ENCODE measurements at places on chromosomes 7 and 10.
A peak's percentile ranks its signal among the peaks of the same experiment; 100 is the strongest.

DNA sequence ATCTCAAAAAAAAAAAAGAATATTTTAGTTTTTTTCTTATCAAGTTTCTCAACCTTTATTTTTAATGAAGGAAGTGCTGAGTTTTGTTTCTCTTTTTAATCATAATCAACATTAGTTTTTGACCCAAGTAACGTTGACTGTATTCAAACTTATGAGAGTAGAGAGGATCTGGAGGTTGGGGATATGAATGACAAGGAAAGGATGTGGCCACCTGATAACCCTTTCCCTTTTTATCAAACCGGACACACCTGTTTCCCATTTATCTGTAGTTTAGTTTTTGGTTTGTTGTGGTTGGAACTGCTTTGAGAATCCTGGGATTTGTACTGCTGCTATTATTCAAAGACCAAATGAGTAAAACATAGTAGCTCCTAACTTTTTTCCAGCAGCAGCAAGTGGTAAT is 38.6 kb downstream of the HACD1 start:
- no peak for DNase-seq

- DNase-seq = no peak
Observed at GRCh38 chr7:7256731-7257274, 74.5 kb downstream of the C1GALT1 start.

- DNase-seq = no peak
Observed at GRCh38 chr10:50577681-50578350, 45.9 kb downstream of the SGMS1 start.

GRCh38 chr10:70256463-70256862 is 23.2 kb upstream of the PPA1 start:
- no peak for DNase-seq

DNA sequence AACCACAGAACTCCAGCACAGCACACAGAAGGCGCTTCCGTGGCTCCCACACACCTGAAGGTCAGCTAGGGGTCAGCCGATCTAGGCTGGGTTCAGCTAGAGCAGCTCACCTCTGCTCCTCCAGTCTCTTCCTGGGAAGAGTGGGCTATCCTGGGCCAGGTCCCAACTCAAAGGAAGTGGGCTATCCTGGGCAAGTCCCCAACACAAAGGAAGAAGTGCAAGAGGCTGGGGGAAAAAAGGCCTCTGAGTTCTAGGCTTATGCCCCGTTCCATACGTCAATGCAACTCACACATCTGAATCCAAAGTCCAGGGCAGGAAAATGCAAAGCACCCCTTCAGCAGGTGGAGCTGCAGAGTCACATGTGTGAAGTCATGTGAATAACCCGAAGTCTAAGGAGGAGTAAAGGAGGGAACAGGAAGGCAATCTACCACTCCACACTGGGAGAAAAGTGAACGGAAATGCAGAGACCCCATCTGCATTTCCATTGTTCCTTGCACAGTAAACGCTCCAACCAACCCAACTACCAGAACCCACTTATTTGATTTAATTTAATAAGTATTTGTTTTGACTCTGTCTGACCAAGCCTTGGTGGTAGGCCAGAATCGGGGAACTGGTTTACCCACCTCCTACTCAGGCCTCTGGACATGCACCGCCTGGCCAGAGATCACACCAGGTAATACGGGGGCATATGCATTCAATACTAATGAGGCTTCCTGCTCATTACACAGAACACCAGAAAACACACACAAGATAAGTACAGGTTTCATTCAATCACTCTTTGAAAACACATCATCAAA is 95.5 kb upstream of the RNF32 start:
- no peak for DNase-seq

DNA sequence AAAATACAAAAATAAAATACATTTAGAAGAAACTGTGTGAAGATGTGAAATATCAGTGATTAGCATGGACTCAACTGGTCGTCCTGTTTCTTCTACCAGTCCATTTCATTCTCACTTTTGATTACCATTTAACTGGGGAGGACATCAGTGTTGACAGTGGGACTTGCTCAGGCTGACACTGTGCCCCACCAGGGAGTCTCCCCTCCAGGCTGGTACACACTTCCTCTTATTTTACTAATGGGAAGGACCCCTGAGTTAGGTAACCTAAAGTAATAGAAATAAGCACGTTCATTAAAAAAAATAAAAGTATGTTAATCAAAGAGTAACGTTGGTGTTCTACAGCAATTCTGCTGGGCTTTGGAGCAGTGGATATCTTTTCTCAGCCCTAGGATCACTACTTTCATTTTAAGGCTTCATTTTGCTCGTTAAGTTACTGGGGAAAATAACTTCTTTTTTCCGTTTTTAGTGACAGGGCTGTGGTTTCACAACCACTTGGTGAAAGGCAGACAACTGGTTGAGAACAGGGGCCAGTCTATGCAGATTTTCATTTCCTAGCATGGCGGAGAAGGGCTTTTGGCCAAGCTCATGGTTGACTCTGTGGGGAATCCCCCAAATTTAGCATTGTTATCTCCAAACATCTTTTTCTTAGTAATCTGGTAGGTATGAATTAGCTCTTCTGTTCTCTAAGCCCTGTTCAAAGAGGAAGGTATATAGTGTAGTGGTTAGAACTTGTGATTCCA is 2.1 kb downstream of the SNX10 start:
- peak; percentile 25 for DNase-seq

DNA sequence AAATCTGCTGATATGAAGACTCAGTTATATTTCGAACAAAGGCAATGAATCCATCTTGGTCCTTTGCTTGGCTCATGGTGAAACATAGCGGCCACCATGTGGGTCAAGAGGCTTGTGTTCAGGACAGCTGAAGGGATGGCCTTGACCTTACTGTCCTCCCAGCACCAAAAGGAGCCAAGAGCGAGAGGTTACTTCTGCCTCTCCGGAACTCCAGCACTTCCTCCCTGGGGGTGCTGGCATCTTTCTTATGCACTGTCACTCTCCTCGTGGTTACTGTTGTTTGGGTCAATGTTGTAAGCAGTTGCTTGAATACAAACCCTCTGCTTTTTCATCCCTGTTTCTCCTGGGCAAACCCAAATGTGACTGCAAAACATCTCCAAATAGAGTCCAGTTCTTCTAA is 100.6 kb downstream of the RBM20 start:
- no peak for DNase-seq

GRCh38 chr7:18995270-18995671 is 122.2 kb downstream of the TWIST1 start:
- no peak for DNase-seq

DNA sequence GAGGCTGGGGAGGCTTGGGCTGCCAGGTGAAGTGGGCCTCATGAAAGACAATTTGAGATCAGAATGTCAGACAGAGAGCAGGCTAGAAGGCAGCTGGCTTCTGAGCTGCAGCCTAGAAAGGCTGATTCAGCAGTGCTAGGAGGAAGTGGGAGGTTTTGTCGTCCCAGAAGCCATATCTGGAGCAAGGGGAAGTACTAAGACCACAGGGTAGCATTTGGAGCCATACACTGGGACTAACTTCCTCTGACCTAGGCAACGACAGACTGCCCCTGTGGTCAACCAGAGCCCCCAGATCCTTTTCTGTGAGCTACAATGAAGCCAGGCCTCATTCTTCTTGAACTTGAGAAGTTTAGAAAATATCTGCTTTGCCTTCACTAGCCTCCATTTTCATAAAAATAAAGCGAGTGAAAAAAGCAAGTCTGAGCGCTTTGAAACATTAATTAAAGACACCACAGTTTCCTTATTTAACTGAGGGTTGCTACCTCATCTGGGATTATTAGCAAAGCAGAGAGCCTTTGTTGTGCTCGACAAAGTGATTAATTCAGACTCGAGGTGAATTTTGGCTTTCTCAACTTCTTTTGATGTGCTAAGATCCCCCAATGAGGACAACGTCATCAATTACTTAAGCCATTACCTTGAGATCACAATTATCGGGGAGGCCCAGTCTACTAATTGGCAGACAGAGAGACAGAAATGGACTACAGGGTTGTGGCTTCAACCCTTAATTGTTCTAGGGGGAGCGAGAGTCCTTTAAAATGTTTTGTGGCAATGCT is 26.6 kb downstream of the TBXAS1 start:
- no peak for DNase-seq

- DNase-seq = peak; percentile 41
Observed at GRCh38 chr7:50739744-50740435, 42.8 kb downstream of the GRB10 start.

DNA sequence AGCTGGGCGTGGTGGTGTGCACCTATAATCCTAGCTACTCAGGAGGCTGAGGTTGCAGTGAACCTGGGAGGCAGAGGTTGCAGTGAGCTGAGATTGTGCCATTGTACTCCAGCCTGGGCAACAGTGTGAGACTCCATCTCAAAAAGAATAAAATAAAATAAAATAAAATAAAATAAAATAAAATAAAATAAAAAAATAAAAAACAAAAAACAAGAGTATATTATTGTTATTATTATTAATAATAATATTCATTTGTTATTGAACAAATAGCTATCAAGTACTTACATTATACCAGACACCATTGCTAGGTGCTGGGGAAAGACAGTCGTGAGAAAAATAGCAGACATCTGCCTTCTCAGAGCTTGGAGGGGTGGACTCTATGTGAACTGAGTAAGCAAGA is 24.1 kb downstream of the PAX2 start:
- no peak for DNase-seq

- DNase-seq = no peak
Observed at GRCh38 chr10:69687426-69687825, 57.4 kb downstream of the FAM241B start.

GRCh38 chr7:116311816-116312471 is 101.6 kb downstream of the TES start:
- DNase-seq = no peak

DNA sequence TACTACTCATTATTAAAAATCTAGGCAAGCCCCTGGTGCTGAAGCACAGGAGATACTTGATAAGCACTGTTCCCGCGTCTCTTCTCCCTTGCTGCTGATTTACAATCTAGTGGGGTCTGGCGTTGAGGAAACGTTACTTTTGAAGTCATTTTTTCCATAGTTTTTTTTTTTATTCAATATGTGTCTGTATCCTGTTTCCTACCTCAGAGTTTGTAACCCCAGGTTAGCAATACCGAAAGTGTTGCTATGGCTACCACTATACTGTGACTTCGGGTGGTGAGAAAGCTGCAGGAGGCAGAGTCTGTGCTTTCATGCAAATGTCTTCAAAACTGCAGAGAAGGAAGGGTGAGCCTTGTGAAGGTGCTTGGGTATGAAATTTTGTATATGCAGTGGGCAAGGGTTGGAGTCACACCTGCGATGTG is 458.8 kb upstream of the GHITM start:
- no peak for DNase-seq

GRCh38 chr7:137480401-137480800 is 136.9 kb upstream of the PTN start:
- no peak for DNase-seq

- peak; percentile 37 for DNase-seq
Observed at GRCh38 chr10:24617771-24618396, 105.8 kb downstream of the ARHGAP21 start.

- no peak for DNase-seq
Observed at GRCh38 chr7:91567081-91568012, 303.1 kb downstream of the FZD1 start.

DNA sequence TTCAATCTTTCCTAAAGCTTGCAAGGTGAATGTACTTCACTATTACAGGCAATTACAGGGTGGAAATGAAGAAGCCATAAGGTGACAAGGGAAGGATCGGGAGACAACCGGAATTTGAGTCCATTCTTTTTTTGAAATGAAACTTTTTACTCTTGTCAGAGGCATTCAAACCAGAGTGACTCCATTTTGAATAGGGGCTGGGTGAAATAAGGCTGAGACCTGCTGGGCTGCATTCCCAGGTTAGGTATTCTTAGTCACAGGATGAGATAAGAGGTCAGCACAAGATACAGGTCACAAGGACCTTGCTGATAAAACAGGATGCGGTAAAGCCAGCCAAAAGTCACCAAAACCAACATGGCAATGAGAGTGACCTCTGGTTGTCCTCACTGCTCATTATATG is 363.3 kb downstream of the TYW1 start:
- DNase-seq = no peak

GRCh38 chr10:119541459-119542356 is 811 bp downstream of the RGS10 start:
- DNase-seq = peak; percentile 40

DNA sequence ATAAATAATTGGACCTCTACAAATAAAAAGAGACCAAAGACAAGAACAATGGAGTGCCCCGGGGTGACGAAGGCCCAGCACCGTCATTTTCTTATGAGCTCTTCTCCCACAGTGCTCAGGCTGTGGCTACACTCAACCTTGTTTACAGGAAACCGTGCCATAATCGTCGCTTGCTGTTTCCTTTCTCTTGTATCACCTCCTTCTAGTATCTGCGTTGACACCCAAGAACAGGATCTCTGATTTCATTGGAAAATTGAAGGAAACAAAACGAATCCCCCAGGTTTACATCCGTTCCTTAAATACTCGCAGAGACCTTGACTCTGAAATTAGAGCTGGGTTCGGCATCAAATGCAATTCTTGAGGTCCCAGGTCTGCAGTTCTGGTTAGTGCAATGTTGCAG is 1.7 kb upstream of the IGFBP3 start:
- DNase-seq = no peak

DNA sequence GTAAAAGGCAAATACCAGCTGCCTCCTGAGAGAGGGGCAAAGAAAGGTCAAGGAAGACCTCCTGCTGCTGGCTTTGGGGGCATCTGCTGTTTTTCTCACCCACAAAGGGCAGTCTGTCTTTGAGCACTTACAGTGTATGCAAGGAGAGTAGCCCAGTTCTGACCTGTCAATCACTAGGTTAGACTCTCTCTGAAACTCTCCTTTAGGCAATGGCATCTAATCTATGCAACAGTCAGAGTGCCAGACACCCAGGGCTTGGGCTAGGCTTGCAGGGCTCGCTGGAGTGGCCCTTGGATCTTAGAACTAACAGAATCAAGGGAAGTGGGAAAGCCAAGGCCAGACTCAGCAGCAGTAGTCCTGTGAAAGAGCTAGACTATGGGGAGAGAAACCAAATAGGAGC is 522.9 kb downstream of the NRG3 start:
- no peak for DNase-seq

- no peak for DNase-seq
Observed at GRCh38 chr10:102682416-102682815, 31.8 kb downstream of the ARL3 start.

- DNase-seq = no peak
Observed at GRCh38 chr7:120529736-120530135, 256.8 kb downstream of the KCND2 start.

GRCh38 chr10:88245974-88246511 is 337.1 kb downstream of the RNLS start:
- DNase-seq = no peak

DNA sequence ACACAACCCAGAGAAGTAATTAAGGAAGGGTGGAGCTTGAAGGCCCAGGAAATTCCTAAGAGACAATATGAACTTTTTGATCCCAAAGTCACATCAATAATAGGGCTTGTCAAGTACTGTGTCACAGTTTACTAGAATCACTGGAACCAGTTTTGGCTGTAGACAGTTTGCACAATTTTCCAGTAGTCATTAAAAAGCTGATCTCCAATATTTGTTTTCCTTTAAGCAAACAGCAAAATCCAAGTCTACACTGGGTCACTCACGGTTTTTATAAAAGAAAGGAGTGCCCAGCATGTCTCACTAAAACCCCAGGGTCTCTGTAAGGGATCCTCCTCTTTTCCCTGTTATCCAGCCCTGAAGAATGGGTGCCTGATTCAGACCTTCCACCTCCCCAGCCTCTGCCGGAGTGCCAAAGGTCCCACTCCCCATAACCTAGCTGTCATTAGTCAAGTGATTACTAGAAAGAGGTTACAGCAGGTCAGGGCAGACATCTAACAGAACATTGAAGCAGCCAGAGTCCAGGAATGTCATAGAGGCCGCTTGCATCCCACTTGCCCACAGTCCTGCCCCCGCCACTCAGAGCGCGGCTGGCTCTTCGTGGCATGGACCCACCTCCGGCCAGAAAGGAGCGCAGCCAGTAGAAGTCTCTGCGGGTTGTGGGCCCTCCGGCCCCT is 552 bp downstream of the SLC25A16 start:
- DNase-seq = no peak
